ENCODE measurements at places on chromosomes 4 and X.

GRCh38 chr4:109294006-109294405, 8.5 kb downstream of the COL25A1 start:
- peak; percentile 8 for DNase-seq

DNA sequence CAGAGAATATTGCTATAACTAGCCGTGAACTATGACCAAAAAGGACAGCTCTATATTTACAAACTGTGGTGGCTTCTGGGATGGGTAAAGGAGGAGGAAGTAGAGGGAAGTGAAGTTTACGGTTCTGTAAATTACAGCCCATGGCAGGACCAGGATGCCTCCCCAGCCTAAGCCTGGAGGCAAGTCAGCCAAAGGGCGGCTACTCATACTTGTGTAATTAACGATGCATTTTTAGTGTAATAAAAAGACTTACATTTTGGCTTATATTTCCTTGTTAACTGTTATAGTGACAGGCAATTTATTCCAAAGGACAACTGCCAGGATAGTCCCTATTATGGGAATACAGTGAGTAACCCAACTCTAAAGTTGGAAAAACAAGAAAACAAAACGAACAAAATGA, 139.9 kb upstream of the OTUD4 start:
- no peak for DNase-seq

GRCh38 chr4:109003964-109004363, 241.1 kb upstream of the ETNPPL start:
- no peak for DNase-seq

DNA sequence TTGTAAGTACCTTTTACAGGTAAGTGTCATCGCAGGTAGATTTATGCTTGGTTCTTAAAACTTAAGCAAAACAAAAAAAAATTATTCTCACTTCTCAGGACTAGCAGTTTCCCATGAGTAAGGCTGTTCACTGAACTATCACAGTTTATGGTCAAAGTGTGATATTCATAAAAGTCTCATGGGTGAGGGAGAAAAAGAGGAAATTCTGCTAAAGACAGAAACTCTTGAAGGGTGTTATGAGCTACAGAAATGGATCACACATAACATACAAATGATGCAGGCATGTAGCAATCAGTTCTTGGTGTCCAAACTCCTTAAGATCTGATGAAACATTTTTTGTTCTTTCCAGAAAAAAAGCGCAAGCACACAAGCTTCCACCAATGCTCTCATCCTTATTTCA, 8.5 kb downstream of the RAB9A start:
- DNase-seq = no peak

GRCh38 chrX:42107495-42108488, 184.4 kb upstream of the CASK start:
- DNase-seq = no peak

DNA sequence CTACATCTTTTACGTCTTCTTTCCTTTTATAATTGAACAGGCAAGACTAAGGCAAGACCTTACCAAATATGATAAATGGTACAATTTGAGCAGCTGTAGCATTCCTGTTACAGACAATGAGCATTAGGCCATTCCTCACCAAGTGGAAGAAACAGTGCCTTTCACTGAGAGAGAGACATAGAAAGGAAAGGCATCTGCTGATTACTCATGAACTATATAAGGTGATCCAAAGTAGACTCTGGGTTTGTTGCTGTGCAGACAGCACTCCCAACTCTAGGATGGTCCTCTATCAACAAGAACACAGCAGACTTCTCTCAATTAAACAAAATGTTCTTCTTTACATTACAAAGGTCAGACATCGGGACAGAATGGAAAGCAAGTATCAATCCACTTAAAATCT, 91.9 kb downstream of the FAM13A start:
- DNase-seq = no peak

DNA sequence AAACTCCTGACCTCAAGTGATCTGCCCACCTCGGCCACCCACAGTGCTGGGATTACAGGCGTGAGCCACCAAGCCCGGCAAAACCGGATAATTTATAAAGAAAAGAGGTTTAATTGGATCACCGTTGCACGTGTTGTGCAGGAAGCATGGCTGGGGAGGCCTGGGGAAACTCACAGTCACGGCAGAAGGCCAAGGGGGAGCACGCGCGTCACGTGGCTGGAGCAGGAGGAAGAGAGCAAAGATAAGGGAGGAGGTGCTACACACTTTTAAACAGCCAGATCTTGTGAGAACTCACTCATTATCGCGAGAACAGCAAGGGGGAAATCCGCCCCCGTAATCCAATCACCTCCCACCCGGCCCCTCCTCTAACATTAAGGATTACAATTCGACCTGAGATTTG, 177.9 kb upstream of the TENM3 start:
- DNase-seq = no peak

- DNase-seq = no peak
Measured at GRCh38 chr4:128006592-128006991, 41.4 kb downstream of the ABHD18 start.

DNA sequence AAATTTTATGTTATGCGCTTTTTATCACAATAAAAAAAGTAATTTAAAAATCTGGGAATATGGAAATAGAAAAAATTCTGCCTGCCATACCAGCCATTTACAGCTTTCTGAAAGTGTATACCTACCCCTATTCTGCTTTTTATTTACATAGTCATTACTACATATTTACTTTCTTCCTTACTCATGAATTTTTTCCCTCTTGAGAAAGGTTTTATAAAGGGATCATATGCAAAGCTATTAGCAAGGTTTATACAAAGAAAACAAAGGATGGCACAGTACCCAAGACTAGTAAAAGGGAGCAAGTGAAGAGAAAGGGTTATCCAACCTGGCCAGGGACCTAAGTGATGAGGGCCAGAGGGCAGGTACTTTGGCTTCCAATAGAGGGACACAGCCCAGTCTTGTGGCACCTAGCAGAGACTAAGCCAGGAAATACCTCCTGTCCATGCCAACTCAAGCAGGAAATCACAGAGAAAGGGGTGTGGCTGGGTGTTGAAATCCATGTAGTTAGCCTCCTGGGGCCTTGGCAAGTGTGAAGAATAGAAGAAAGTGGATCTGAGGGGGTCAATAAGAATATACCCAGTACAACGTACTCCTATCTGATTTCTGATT, 207.3 kb upstream of the VEGFC start:
- DNase-seq = no peak

- no peak for DNase-seq
Measured at GRCh38 chr4:38161208-38162113, 201.3 kb downstream of the PTTG2 start.

- DNase-seq = no peak
Measured at GRCh38 chrX:152639426-152639825, 1.7 kb downstream of the GABRQ start.

- DNase-seq = no peak
Measured at GRCh38 chrX:54076903-54077302, 32.6 kb upstream of the PHF8 start.

- DNase-seq = peak; percentile 39
Measured at GRCh38 chrX:17788439-17788838, 51.1 kb downstream of the SCML1 start.

DNA sequence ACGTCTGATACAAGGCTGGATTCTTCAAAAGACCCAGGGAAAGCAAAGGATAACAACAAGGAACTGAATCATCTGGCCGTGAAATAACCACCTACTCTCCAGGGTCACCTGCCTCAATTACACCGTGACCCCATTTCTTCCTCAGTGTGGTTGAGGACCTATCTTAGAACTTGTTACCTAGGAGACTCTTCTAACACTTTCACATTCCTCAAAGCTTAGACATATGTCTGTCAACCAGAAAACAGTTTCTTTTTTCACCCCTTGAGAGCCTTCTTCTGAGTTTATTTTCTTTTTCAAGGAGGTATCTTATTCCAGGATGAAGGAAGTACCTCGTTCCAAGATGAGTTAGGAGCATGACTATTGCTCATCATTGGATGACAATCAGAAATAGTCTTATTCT, 337.8 kb downstream of the ARHGAP24 start:
- no peak for DNase-seq

DNA sequence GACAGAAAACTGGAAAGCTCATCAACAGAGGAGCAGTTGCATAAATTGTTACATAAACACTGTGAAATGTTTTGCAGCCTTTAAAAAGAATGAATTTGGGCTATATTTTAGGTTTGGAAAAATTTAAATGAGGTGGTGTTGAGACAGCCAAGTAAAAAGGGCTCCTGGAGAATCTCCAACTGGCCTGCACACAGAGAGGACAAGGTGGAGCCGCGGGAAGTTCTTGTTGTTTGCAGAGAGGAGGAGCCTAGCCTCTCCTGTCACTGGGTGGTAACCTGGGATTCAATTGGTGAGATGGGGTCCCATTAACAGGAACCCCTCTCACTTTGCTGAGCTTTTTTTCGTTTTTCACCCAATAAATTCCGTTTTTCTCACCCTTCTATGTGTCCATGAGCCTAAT, 13.4 kb downstream of the GIMD1 start:
- no peak for DNase-seq

DNA sequence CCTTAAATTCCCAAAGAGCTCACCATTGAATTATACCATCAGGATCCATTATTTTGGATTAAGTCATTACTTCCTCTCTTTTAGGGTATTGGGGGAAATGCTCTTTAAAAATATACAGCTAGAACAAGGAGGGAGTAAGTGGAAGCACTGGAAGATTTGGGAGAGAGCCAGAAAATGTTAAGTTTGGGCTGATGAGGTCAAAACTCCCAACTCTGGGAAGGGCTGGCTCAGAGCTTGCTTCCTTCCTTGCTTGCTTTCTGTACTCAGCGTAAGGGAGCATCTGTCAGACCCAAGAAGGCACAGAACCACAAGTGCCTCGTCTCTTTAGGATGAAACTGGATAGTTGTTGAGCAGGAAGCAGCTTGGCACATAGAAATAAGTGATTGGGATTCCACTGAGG, 138.2 kb downstream of the GUCY2F start:
- DNase-seq = no peak

GRCh38 chr4:651884-652642, 22.0 kb downstream of the ATP5ME start:
- DNase-seq = no peak

DNA sequence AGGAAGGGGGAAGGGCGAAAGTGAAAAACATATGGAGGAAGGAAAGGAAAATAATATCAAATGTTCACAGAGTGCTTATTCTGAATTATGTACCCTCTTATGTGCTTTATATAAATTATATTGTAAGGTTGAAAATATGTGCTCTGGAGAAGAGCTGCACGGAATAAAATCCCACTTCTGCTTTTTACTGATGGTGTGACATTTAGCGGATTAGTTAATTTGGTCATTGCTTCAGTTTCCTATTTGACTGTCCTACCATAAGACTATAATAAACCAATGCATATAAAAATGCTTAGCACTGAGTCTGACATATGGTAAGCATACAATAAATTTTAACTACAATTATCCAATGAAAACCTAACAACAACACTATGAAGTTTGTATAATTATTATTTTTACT, 86.2 kb downstream of the NPFFR2 start:
- DNase-seq = no peak

DNA sequence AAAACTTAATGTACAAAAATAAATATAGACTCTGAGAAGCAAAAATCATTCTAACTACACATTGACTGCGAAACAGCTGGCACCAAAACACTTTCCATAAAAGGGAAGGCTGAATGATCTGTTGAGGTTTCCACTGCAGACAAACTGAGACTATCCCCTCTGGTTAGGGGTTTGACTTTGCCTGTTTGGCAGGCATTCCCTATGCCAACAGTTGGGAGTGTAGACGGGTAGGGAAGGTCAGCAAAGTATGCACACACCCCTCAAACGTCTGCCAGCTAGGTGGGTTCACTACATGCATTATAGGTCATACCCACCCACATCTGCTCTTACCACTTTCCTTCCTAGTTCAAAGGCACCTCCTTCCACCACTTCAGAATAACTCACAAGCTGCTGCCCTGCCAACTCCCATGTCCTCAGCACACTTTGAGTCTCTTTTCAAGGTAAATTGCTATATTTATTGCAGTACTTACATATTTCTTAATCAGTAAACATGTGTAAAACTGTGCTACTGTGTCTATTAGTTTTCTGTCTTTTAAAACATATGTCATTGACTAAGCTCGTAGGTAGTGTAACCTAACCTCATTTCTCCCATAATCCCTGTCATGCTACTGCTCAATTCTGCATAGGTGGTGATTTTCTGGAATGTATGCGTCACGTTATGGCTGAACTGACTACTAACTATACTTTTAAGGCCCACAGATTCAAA, 12.4 kb downstream of the CTSO start:
- DNase-seq = no peak

DNA sequence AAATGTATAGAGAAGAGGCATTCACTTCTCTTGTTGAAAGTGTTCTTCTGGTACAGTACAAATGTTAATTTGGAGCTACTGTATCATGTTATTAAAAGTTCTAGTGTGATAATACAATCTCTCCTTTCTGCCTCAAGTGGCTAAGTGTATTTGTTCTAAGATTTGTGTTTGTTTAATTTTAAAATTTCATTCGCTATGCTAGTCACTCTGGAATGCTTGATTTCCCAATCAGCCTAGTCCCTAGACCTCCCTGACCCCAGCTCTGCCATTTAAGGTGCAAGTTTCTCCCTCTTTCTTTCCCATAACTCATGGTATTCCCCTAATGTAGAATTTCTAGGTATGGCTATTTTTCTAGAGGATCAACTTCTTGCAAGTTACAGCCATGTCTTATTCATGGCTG, 817.4 kb downstream of the STIM2 start:
- no peak for DNase-seq

DNA sequence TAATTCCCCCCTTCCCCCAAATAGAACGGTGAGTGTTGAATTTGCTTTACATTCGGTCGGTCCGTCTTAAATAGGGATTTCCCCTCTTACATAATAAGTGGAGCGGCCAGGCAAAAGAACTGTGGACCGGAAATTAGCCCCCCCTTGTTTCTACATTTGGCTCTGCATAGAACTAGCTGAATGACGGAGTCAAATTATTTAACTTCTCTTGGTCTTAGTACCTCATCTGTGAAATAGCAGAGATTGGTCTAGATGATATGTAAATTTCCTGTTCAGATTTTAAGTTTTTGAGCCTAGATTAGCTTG, 1.3 kb downstream of the SPATA18 start:
- DNase-seq = no peak

DNA sequence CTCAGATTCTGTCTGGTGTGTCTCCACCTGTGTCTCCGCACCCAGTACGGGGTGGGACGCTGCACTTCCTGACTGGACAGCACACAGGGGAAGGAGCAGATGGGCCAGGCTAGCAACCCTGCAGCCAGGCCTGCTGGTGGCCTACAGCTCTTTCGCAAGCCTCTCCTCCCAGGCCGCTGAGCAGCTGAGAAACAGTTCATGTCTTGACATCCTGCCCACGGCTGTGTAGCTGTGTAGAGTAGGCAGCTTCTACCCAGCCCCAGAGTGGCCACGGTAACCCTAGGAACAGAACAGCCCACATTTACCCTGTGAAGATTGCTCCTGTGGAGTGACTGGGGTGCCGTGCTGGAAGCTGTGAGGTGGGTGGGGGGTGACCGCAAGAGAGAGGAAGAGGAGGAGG, 38.9 kb downstream of the CCNQ start:
- peak; percentile 47 for DNase-seq

- no peak for DNase-seq
Measured at GRCh38 chrX:17601441-17602200, 135.7 kb upstream of the SCML1 start.

- DNase-seq = no peak
Measured at GRCh38 chr4:108331905-108332632, 163.3 kb upstream of the LEF1 start.

Measured in cerebellar cortex (tissue), 1 donor.